HS-5 (cell line): ENCODE measurements at places on chromosomes 6 and 20.

GRCh38 chr6:151181706-151182363 lies 57.9 kb upstream of the AKAP12 start:
- no peak for DNase-seq

DNA sequence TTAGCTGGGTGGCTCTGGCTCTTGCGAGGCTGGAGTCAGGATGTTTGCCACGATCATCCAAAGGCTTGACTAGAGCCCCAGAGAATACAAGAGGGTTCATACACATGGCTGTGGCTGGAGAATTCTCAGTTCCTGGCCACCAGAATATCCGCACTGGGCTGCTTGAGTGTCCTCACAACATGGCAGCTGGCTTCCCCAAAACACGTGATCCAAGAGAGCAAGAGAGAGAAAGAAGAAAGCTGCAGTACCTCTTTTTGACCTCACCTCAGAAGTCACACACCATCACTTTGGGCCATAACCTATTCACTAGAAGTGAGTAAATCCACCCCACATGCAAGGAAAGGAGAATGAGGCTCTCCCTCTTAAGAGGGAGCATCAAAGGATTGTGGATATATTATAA lies 21.5 kb upstream of the BPIFB1 start:
- DNase-seq: no peak

DNA sequence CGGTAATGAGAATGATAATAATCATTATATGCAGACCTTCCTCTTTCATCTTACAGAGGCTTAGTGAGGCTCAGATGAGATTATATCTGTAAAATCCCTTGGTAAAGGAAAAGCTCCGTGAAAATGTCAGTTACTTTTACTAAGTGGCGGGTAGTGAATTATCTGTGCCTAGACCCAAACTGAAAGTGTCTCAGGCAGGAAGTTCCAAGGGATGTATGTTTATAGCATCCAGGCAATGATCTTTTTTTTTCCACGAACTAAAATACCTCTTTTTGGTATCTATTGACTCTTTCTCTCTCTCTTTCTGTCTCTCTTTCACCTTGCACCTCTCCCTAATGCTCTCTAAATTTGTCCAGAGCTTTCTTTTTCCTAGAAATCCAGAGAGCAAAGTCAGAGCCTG lies 5.0 kb downstream of the TCF21 start:
- no peak for DNase-seq

DNA sequence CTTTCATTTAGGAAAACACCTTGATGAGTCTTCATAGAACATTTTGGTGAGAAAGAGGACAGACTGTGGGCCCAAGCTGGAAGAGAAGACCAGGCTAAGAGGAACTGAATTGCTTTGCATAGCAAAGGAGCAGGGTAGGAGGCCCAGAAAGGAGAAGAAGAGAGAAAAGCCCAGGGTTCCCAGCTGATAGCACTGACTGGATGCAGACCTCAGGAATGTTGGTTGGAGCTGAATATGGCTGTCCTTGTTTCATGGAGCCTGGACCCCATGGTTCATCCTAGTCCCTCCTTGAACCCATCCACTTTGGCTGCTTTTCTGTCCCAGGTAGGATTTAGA lies 18.0 kb upstream of the ZFAND3 start:
- no peak for DNase-seq

DNA sequence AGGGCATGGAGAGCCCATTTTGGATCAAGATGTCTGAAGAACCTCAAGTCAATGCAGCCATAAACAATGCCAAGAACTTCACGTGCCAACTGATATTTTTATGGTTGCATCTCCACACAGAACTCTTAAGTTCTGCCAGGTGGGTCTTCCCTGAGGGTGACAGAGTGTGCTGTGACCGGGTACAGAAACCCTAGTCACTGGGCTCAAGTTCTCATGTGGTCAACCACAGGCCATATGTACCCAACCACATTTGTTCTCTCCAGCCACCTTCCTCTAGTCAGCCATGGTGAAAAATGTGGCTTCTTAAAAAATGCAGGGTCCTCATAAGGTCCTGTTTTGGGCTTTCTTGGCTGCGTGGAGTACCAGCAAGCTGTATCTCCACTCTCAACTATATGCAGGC lies 48.9 kb downstream of the CLIC5 start:
- no peak for DNase-seq

DNA sequence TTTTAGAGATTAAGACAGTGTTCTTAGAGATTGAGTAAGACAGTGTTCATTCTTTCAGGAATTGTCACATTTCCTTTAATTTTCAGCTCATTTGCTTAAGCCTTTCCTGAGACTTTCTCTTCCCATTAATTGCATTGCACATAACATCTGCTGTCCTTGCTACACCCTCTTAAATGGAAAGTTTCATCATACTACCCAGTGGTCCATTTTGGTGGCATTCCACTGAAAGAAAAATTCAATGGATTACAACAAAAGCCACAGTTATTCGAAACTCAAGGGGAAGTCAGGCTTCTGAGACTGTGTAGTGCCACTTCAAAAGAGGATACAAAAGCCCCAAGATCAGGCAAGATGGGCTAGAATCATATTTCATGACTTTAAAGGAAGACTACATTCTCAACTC lies 64.0 kb downstream of the RSPO3 start:
- DNase-seq: no peak

DNA sequence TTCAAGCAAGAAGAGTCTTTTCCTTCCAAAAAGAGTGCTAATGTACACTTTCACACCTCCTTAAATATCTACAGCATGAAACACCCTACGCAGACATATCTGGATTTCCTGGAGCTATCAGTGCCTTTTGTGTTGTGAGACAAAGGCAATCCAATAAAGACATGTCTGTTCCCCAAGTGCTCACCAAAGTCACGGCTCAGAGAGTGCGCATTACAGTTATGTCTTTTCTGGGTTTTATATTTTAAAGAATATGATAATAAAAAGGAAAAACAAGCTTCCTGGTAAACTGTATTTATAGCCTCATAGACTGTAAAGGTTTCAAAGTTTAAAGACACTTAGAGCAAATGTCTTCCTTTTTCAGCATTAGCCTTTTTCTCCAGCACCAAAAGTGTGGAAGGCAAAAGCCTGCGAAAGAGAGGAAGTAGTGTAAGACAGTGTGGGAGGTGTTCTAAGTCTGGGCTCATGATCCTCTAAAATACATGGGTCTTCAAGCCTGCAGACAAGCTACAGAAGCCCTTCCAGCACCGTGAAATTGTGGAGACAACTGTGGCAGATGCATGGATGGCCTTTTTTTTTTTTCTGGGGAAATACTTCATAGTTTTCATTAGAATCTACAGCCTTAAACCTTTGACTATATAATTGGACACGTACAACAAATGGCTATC lies 135.0 kb upstream of the SLC35B3 start:
- no peak for DNase-seq

- DNase-seq: no peak
Observed at GRCh38 chr6:28258877-28259777, at the start of gene NKAPL. Gene NKAPL, plus strand, starts transcription at chr6:28259297. Its CDS starts 75 bp downstream, at chr6:28259372.

GRCh38 chr6:81901551-81901966 lies 149.1 kb upstream of the TENT5A start:
- DNase-seq: no peak

- no peak for DNase-seq
Observed at GRCh38 chr6:39005774-39006173, 42.8 kb upstream of the GLP1R start.

DNA sequence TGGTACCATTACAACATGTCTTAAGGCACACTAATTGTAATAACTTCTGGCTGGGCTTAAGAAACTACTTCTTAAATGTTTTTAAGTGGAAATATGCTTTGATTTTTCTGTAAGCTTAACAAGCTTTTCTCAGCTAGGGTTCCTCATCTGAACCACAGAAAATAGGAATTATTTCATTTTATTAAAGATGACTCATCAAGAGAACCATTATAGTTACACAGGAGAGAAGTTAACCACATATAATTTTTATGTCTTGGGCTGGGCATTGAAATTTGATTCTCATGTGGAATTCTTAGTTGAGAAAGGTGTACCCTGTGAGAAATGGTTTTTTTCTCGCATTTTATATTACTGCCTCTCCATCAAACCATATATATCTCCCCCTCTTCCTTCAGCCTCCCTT lies 75.1 kb downstream of the QKI start:
- no peak for DNase-seq

GRCh38 chr6:159440911-159441703 lies 251.9 kb downstream of the SOD2 start:
- DNase-seq: no peak

DNA sequence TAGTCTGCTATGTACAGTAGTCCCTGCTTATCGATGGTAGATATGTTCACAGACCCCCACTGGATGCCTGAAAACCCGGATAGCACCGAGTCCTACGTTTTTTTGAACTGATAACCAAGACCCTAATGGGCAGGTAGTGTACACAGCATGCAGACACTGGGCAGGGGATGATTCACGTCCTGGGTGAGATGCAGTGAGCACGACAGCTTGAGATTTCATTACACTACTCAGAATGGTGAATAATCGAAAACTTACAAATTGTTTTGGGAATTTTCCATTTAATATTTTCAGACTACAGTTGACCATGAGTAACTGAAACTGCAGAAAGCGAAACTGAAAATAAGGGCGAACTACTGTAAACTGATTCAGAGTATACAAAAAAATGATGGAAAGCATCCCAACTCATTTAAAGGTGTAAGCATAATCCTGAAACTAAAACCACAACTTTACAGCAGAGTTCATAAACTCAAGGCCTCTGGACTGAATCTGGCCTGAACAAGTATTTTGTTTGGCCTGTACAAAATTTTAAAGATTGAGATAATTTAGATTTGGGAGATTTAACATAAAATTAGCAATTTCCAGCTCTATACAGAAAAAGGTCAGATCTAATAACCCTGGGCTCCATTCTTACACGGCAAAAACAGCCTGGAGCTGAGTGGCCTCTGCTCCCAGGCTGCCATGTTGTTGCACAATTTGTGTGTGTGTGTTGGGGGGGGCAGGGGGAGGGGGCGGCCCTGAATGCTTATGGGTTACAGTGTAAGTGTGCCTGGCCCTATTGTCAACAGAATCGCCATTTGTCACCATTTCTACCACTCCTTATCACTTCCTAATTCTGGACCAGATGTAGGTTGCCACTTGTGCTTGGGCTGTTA lies 34.9 kb downstream of the RNF24 start:
- peak; percentile 51 for DNase-seq

- DNase-seq: no peak
Observed at GRCh38 chr6:135270676-135271536, 89.8 kb downstream of the MYB start.

GRCh38 chr6:1739680-1740079 lies 130.0 kb downstream of the FOXC1 start:
- no peak for DNase-seq

- no peak for DNase-seq
Observed at GRCh38 chr6:63783096-63783495, 147.5 kb downstream of the PHF3 start.

GRCh38 chr6:148535976-148536375 lies 193.3 kb downstream of the SASH1 start:
- DNase-seq: no peak

GRCh38 chr20:62716198-62716940 lies 7.7 kb downstream of the NTSR1 start:
- DNase-seq: no peak

- DNase-seq: no peak
Observed at GRCh38 chr20:51893723-51894122, 91.4 kb upstream of the SALL4 start.

DNA sequence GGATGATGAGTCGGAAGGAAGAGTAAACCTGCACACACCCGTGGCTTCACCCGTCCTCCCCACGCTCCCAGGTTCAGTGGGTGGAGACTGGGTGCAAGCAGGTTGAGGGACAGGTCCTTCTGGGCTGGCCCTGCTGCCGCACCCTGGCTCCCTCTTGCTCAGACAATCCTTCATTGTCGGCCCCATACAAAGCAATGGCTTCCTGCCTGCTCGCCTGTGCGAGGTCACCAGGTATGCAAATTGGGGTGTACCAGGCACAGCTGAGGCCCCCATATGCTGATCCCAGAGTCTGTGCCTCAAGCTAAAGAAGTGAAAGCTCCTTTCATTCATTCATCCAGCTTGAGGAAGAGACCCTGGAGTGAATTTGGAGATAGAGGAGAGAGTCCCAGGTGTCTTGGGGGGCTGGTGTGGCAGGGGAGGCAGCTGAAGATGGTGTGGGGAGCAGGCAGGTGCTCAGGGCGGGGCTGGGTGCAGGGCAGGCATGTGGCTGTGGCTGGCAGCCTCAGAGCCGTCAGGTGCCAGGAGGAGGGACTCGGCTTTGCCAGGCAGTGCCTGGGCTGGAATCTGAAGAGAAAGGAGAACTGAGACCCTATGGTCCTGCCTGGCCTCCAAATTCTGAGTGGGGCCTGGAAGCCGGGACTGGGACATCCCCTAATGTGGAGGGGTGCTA lies 4.7 kb downstream of the SLCO4A1 start:
- DNase-seq: no peak

- DNase-seq: no peak
Observed at GRCh38 chr6:52562911-52563310, 13.9 kb downstream of the TRAM2 start.
